NCI-H446 treated with DMSO at 0.1 percent for 48 hours (cell line): ENCODE measurements at places on chromosomes 1 and 21.

GRCh38 chr1:180188091-180188506, 33.4 kb downstream of the QSOX1 start:
- peak; percentile 31 for DNase-seq

- DNase-seq = no peak
These were observed 68.0 kb upstream of the C1orf105 start for GRCh38 chr1:172352435-172352834.

DNA sequence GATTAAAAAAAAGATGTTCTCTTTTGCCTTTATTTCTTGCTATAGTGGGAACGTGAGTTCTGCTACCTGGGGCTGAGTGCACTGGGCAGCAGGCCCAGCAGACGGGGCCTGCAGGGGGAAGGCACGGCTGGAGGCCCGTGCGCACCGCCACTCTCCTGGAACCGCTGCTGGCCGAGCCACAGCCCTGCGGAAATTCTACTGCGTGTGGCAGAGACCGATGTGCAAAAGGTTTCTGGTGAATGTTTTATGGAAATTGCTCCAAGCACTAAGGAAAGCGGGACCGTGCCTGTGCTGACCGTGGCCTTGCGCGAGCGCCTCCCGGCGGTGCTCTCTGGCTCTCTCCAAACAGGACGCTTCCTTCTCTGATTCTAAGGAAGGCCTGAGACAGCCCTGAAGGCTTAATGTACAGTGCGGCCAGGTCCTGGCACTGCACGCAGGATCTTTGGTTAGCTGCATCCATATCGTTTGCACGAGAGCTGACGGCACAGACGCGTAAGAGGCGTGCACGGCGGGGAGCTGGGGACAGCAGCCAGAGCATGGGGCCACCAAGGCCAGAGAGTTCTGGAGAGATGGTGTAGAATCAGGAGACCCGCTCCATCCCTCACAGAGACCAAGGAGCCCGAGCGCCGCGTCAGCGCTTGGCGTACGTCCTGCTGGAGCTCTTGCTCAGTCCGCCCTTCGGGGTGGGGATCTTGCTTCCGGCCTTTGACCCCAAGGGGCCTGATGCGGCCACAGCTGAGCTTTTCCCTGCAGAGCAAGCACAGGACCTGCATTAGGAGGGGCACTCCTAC, 18.7 kb upstream of the LRRC47 start:
- no peak for DNase-seq

DNA sequence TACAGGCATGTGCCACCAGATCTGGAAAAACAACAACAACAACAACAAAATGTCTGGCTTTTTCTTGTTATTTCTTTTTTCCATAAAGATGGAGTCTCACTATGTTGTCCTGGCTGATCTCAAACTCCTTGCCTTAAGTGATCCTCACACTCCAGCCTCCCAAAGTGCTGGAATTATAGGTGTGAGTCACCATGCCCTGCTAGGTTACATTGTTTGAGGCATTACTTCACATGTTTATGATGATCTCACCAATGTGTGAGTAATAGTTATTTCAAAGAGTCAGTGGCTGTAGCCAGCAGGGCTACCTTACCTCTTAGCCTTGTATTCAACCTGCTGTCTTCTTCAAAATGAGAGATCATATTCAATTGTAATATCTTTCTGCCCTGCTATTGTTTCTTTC, 445.7 kb downstream of the AMY1C start:
- DNase-seq = no peak

GRCh38 chr1:19700079-19700777, 35.6 kb downstream of the HTR6 start:
- no peak for DNase-seq

DNA sequence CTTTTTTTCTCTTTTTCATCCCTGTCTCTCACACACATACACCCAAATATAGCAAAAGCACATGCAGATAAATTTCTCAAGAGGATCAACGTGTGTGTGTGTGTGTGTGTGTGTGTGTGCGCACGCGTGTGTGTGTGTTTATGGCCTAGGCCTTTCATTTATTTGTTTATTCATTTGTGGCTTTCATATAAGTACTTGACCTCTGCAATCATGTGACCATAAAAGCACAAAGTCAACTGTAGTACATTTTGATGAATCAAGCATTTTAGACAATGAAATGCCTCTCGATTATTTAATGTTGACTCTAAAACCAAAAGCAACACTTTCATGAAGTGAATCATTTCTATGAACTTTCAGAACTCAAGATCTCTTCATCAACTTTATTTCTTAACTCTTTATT, 194.1 kb upstream of the ADGRL2 start:
- no peak for DNase-seq

DNA sequence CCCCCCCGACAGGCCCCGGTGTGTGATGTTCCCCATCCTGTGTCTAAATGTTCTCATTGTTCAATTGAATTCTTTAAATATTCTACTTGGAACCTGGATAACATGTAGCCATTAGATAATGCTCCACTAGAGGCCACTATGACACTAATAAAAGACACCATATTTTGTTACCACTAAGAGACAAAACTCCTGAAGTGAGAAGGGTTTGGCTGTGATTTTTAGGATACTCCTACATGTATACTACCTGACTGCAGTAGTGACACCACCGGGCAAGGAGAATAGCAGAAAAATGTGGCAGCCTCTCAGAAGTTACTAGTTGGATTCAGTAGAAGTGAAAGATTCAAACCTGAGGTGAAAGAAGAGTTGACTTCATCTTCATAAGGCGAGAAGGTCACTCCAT, 36.0 kb downstream of the F5 start:
- DNase-seq = peak; percentile 15

DNA sequence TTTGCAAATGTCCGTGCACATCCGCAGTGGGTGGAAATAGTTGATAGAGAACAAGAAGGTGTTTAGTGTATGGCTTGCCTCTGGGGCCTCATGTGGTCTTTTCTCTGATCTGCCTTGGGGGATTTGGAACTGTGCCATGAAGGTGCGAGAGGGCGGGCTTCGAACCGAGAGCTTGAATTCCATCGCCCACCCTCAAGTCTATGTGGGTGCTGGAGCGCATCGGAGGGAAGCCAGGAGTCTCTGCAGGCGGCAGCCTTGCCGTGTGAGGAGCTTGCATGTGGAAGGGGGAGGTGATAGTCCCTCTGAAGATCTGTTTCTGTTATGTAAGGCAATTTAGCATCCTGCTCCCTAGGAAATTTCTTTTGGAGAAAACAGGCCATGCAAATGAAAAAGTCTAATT, 119.6 kb downstream of the HUNK start:
- DNase-seq = no peak

DNA sequence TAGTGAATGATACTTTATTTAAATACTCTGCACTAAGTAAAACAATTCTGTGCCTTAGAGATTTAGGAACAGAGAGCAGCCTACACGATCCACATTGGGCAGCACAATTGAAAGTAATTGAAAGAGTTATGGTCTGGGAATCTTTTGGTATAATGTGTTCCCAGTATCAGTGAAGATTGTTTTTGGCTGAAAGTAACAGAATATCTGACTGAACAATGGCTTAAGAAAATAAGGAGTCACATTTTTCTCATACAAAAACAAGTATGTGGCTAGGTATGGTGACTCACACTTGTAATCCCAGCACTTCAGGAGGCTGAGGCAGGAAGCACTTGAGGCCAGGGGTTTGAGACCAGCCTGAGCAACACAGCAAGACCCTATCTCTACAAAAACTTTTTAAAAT, 306.2 kb downstream of the NFIA start:
- no peak for DNase-seq

GRCh38 chr1:207030522-207031009, 2.0 kb downstream of the C1orf116 start:
- DNase-seq = no peak

DNA sequence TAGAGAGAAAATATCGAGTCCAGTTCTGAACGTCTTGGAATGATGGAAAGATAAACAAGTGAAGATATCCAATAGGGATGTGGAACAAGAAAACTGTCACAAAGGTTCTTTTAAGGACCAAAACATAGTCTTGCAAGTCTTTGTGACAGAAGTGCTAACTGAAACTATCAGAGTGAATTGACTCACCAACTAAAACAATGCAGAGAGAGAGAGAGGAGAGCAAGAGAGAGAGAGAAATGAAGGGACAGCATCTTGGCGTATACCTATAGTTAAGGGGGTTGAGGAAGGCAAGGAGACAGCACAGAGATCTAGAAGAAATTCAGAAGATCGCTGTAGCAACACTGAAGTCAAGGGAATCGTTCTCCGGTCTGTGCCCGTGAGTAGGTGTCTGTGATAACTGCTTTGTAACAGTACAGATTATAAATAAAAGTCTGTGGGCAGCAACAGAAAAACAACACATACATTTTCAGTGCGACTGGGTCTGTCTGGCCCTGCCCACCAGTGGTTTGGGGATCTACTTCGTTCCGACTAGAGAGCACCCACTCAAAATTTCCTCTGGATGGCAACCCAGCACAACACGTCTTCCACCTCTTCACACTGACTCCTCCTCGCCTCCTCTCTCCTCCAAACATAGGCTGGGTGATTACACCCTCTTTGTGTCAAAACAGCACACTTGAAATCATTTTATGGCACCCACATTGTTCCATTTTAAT, 4.8 kb upstream of the COA6 start:
- no peak for DNase-seq

GRCh38 chr1:49686107-49686506, 337.6 kb downstream of the AGBL4 start:
- no peak for DNase-seq

GRCh38 chr1:206900149-206900548, 2.9 kb downstream of the IL24 start:
- DNase-seq = no peak

DNA sequence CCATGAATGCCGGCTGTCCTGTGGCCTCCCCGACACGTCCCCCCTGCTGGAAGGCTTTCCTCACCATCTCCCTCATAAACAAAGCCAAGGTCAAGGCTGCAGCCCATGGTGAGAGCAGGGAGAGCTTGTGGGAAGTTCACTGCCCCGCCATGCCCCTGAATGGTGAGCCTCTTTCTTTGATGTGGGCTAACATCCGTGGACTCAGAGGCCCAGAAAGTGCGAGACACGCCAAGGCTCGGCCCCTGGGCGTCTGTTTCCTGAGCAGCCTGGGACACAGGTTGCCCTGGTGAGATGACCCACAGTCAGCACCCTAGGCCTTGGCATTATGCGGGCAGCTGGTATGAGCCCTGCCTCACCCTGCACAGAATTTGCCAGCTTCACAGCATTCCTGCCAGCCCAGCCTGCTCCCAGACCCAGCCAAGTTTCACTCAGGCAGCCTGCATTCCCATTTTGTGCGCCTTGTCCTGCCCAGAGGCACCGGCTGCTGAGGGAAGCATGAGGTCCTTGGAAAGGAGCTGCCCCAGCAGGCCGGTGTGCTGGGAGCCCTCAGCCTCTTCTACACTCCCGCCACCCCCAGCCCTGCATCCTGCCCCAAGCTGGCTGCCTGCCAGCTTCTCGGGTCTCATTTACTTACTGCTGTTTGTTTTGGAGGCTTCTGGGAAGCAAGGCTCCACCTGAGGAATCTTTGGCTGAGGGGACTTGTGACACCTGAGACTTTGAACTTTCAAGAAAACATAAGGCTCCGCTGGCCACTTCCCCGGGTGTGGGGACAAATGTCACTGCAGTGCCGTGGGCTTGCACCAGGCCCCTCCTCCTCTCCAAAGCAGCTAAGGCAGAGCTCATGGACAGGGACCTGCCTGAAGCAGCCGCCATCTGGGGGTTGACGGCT, 31.9 kb downstream of the NEK2 start:
- DNase-seq = no peak

GRCh38 chr1:234841710-234842231, 231.8 kb upstream of the IRF2BP2 start:
- no peak for DNase-seq

DNA sequence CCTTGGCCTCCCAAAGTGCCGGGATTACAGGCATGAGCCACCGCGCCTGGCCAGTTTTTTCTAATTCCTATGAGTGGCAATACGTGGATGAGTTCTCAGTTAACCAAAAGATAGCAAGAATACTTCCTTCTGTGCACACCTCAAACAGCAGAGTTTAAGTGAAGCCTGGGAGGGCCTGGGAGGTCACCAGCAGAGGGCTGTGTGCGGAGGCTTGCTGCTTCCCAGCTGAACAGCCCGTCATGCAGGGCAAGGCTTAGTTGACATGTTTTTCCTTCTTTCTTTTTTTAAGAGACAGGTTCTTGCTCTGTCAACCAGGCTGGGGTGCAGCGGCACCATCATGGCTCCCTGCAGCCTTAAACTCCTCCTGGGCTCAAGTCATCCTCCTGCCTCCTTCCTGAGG, 17.8 kb downstream of the GNG4 start:
- no peak for DNase-seq

GRCh38 chr1:152827173-152827572, at the start of gene LCE1A:
Gene LCE1A, plus strand, starts transcription at chr1:152827473. Its CDS starts 0 bp downstream, at chr1:152827473.
- no peak for DNase-seq

- DNase-seq = no peak
These were observed 2.2 kb upstream of the ATP1A4 start for GRCh38 chr1:160149233-160149632.

GRCh38 chr1:182978151-182978853, 25.3 kb upstream of the SHCBP1L start:
- DNase-seq = no peak

DNA sequence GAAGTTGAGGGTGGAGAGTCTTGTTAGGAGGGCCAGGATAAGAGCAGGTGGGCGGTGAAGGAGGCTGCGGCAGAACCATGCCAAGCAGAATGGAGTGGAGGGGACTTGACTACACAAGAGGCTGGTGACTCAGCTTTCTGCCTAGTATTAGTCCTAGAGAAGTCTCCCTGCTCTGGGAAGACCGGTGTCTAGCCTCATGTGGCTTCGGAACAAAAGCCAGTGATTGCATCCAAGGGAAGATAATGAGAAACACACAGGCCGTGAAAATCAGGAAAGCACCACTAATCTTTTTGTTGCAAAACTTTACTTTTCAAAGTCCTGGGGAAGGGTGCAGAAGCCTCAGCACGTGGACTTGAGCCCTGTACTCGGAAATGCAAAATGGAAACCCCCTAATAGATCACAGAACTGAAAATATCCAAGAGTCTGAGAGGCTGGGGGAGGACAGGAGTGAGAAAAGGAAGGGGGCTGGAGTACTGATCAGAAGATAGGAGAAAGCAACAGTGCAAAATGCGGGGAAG, 31.4 kb downstream of the DDR2 start:
- peak; percentile 68 for DNase-seq

GRCh38 chr1:17365293-17365692, 6.7 kb upstream of the PADI6 start:
- DNase-seq = no peak

GRCh38 chr1:181409981-181410380, 73.3 kb upstream of the CACNA1E start:
- no peak for DNase-seq

DNA sequence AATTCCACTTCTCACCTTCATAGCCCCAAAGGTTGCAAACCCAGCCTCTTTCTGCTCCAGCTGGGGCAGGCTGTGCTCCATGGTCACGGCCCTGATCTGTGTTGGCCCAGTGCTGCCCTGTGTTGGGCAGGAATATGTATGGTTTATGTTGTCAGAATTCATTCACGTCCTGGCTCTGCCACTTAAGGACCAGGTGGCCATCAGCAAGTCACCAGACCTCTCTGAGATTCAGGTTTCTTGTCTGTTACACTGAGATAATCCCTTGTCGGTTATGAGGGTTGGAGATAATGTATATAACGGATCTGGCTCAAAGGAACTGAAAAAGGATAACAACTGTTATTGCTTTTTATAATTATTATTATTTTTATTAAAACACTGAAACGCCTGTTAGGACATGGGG, 39.1 kb upstream of the SELENON start:
- DNase-seq = no peak
